ENCODE measurements at places on chromosomes 4 and X.

DNA sequence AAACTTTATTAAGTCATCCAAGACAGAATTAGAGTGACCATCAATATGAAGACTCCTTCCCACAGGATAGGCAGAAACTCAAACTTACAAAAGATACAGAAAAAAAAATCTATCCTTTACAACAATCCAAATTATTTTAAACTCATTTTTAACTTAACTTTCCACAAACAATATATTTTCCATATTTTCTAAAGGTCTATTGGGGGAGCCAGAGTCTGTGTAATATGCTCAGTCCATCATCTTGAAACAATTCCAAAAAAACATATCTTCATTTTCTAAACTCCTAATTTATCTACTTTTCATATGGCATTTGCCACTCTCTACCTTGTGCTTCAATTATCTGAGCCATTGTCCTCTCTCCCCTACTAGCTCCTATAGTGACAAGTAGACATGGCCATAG, 378.1 kb downstream of the PDGFC start:
- no peak for DNase-seq

- no peak for DNase-seq
Observed at GRCh38 chr4:125833-126232, 1.5 kb downstream of the ZNF718 start.

DNA sequence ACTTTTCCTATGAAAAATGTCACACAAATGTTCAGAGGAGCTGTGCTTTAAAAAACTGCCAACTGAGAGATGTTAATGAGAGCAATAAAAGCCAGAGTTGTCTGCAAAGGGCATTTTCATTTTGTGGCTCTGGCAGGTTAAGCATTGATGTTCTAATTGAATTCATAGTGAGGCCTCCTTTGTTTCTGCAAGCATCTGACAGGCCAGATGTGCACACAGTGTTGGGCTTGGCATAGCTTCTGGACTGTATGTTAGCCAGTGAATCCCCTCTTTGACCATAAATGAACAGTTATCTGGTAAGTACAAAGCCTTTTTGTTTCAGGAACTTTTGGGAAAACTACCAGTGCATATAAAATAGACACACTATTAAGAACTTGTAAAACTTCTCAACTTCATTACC, 81.9 kb downstream of the JADE3 start:
- DNase-seq = no peak

GRCh38 chr4:73759357-73759756, 19.0 kb downstream of the CXCL8 start:
- no peak for DNase-seq

- no peak for DNase-seq
Observed at GRCh38 chrX:134741746-134742145, 83.5 kb upstream of the PLAC1 start.

- DNase-seq = no peak
Observed at GRCh38 chr4:106629268-106629625, 260.7 kb upstream of the GIMD1 start.

DNA sequence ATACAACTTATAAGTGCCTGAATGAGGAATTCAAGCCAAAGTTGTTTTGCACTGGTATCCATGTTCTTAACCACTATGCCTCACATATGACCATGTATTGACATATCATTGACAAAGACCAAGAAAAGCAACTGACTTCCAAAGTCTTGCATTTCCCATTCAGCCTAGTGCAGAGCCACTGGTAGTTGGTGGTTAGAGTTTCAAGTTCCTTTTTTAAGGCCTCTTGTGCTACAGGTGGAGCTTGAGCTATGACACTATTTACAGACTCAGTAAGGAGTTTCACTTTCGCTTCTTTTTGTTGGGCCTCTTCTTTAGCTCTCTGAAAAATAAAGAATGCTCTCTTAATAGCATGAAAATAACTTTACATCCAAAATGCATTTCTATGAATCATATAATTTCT, 763.0 kb downstream of the DMD start:
- DNase-seq = no peak

GRCh38 chr4:10983268-10983667, 298.7 kb upstream of the CLNK start:
- DNase-seq = no peak

GRCh38 chr4:168880811-168881595, 129.1 kb downstream of the CBR4 start:
- no peak for DNase-seq

DNA sequence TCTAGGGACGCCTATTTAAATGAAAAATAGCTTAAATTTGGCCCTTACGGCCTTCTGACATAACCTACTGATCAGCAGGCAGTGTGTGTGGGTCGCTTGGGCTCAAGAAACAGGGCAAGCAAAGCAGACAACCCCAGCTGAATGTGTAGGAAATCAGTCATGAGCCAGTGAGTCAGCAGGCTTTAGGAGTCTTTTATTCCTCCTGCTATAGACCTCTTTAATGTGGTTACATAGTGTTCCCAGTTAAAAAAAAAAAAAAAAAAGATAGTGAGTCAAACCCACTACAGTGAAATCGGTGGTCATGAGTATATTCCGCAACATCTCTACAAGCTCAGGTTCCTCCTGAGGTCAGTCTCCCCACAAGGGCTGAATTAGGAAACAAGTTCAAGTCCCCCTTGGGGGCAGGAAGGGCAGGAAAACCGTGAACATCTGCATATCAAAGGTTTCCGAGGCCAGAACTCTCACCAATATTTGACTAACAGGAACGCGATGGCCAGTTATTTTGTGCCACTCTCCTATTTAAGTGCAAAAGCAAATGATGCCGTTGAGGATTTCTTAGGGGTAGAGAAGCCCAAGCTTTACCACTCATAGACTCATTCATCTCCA, 32.7 kb downstream of the ACSL1 start:
- peak; percentile 25 for DNase-seq

DNA sequence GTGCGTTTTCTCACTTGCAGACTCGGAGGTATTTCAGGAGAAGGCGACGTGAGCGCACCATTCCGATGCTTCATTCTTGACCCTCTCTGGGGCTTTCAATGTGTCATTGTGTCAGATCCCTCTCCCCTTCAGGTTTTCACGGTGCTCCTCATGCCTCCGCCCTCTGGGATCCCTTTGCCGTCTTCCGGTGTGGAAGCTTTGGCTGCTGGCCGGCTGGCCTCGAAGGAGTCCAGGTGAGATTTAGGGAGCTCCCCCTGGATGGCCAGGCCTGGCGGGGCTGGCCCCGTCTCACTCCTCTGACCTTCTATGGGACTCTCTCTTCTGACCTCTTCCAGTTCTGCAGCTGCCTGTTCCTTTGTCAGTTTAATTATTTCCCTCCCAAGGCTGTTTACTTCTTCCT, 12.9 kb downstream of the SOD3 start:
- DNase-seq = no peak

Measured in activated CD8-positive, alpha-beta memory T cell treated with anti-CD3 and anti-CD28 coated beads for 4 hours (primary cell).